Activated CD4-positive, alpha-beta T cell treated with anti-CD3 and anti-CD28 coated beads, Interleukin-2, amount 50 U/mL, for 24 hours (primary cell): ENCODE measurements at places on chromosomes 12 and 14.

GRCh38 chr12:59329462-59329861 is 266.4 kb upstream of the SLC16A7 start:
- DNase-seq = no peak

DNA sequence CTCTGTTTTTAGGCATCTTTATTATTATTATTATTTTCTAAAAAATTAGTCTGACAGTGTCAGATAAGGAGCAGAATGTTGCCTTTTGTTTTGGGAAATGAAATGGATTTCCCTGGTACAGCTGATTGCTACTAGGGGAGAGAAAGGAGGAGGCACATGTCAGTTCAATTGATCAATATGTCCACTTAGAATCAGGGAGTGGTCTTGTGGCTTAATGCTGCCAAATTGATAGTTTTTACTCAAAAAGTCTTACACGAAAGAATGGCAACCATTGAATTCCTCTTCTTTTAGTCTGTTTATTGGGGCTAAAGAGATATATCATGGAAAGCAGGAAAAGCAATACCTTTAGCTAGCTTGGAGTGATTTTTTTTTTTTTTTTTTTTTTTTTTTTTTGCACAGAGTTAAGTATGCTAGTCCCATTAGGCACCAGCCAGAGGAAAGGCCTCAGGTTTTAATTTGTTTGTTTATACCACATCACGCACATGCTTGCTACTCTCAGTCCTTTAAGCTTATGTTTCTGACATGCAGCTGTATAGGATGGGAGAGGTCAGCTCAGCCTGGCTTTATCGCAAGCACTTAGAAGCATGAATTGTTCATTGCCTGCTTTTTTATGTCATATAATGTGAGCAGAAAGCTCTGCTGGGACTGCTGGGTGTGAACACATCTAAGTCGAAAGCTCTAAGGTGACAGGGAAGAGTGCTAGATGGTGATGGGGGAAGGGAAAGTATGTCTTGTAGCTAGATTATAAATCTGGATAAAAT is 1.4 kb downstream of the AKAP6 start:
- DNase-seq = no peak

- DNase-seq = no peak
These were observed 94.7 kb upstream of the KRR1 start for GRCh38 chr12:75606151-75606550.

DNA sequence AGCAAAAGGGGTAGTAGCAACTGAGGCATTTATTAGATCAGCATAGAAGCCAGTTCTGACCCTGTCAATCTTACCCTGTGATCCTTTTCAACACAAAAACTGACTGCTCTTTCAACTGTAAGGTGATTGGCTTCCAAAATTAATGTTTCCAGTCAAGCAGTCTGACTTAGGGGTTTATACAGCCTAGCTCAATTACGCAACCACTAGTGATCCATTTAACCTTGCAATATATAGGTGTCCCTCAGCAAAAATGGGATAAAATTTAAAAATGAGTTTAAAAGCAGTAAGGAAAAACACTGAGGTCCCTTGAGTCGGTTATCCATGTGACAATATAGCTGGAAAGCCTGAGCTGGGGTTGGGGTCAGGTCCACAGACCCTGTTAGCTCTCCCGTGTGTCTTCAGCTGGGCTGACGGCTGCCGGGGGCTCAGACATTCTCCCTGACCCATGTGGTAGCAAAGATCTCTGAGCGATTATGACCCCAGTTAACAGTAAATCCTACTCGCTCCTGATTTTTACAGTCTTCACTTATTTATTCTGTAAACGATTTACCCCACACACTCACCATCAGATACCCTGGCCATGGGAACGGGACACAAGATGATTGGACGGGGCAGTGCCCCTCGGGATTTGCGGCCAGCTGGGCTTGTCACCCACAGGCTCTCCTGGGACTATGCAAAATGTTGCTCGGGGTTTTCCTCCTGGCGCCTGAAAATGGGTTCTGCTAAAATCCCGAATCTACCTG is 16.6 kb downstream of the ADGRD1 start:
- DNase-seq = no peak

DNA sequence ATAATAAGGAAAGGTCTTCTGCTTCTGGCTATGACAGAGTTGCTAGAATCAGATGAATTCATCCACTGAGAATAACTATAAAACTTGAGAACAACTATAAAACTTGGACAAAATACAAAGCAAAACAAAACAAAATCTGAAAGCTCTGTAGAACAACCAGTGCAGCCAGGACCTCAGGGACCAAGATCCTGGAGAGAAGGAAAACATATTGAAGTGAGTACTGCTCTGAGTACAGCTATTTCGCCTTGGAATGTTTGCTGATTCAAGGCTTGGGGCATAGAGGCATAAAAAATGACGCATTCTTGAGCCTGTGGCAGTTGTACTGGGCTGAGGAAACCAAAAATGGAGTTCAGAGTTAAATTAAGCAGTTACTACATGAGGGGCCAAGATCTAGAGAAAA is 21.7 kb downstream of the FOXA1 start:
- DNase-seq = no peak

- DNase-seq = peak; percentile 2
These were observed 52.2 kb downstream of the ATXN2 start for GRCh38 chr12:111546758-111547383.

DNA sequence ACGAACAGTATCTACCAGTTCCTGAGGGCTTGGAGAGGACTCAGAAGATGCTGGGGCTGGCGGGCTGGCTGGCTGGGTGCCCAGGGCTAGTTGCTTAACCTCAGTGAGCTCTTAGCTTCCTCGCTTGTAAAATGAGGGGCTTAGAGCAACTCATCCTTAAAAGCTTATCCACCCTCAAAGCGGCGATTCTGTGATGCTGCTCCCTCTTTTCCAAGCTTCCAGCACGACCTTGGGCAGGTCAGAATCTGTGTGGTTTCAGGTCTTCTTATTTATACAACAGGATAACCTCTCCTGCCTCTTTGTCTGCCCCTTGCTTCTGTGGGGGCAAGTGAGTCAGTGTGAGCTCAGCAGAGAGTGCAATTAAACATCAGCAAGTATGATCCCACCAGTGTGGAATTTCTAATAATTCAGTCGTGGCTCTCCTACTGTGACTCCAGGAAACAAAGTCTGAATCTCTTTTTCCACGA is 281.8 kb downstream of the KSR2 start:
- no peak for DNase-seq

DNA sequence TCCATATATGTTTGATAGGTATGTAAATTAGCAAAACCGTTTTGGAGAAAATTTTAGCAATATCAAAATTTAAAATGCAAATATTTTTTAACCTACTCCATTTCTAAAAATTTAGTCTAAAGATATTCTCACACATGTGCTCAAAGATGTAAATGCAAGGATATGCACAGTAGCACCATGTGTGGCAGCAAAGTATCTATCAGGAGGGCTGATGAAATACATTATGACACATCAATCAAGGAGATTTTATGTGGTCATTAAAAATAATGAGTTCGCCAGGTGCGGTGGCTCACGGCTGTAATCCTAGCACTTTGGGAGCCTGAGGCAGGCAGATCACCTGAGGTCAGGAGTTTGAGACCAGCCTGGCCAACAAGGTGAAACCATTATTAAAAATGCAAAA is 8.0 kb upstream of the C1R start:
- no peak for DNase-seq

DNA sequence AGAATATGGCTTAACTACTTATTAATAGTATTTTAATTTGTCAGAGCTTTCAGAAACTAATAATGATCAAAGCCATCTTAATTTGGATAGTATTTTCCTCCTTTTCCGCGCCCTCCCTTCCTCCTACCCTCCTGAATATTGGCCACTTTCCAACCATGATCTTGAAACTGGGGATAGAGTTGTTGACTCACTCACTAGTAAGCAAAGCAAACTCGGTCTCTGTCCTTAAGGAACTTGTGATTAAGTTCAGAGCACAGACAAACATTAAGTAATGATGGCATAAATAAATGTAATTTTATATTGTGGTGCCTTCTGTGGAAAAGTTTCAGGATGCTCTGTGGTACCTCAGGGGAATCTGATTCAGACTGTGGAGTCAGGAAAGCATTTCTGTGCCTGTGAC is 75.7 kb downstream of the LRRK2 start:
- no peak for DNase-seq

DNA sequence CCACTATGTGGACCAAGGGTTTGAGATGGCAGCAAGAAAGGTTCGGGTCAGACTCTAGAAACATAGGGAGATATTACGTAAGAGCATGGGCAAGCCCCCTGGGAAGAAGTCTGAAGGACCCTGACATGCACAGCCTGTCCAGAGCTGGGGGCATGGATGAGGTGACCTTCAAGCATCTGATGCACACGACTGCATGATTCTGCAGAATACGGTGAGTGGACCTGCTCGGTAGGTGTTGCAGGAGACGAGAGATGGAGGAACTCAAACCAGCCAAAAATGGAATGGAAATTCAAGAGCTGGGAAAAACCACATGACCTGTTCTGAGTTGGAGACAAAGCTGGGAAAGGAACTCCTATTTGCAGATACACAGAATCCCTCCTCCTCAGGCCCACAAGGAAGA is 43.6 kb downstream of the ANO2 start:
- no peak for DNase-seq

DNA sequence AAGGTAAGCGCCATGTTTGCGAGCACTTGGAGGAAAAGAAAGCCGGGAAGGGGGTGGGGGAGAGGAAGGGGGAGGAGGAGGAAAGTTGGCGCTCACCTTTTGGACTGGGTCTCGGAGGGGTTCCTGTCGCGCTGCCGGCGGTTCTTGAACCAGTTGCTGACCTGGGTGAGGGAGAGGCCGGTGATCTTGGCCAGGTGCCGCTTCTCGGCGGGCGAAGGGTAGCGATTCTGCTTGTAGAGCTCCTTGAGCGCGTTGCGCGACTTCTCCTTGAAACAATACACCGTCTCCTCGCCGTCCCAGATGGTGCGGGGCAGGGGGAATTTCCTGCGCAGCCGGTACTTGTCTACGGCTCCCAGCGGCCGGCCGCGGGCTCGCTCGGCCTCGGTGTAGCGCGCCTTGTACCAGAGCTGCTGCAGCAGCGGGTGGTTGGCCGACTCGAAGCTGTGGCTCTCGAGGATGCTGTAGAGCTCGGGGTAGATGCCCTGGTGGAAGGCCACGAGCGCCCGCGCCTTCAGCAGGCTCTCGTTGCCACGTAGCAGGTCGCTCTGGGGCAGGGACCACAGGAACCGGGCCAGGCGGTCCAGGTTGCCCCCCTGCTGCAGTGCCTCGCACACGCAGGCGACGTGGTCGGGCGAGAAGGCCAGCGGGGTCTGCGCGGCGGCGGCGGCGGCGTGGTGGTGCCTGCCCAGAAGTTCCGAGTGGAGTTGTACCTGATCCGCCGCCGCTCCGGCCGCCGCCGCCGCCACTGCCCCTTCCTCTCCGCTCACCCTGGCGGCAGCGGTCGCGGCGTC is 840 bp downstream of the SIX4 start:
- DNase-seq = no peak

DNA sequence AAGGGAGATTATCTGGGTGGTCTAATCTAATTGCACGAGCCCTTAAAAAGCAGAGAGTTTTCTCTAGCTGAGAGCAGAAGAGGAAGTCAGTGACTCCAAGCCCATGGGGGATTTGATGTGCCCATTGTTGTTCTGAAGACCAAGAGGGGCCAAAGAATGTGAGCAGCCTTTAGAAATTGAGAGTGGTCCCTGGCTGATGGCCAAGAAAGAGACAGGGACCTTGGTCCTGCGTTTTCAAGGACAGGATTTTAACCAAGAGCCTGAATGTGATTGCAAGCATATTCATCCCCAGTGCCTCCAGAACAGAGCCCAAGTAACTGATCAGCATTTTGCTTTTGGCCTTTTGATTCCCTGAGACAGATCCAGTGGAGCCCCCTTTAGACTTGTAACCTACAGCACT is 1353.9 kb downstream of the AACS start:
- DNase-seq = no peak

DNA sequence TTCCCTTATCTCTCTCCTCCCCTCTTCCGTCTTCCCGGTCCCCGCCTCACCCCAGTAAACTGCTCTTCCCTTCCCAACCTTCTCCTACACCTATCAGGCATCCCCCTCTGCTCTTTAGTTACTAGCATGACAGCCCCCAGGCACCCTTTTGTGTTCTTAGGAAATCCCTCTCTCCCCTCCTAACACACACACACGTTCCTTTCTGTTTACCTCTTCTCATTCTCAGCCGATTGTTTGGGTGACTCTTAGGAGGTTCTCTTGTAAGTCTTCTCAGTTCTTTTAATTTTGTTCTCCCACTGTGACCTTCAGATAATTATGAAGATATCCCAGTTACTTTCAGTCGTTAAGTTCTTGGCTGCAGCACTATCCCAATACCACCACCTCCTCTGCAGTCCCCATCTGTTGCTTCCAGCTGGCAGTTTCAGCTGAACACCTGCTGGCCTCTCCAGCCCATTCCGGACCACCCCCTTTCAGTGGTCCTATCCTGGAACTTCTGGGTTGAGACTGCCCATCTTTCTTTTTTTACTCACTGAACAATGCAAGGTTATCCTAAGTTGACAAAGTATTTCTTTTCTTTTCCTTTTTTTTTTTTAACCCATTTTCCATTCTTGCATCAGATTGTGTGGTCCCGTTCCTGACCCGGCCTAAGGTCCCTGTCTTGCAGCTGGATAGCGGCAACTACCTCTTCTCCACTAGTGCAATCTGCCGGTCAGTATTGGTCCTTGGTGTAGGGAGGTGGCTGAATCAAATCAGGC is 711 bp downstream of the MARS1 start:
- no peak for DNase-seq

GRCh38 chr12:59928416-59928815 is 332.6 kb downstream of the SLC16A7 start:
- DNase-seq = no peak

DNA sequence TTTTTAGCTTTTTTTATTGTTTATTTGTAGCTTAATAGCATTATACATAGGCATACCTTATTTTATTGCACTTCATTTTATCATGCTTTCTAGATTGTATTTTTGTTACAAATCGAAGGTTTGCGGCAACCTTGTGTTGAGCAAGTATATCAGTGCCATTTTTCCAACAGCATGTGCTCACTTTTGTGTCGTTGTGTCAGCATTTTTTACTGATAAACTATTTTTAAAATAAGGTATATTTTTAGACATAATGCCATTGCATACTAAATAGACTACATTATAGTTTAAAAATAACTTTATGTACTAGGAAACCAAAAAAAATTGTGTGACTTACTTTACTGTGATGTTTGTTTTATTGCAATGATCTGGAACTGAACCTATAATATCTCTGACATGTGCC is 56.2 kb upstream of the RESF1 start:
- no peak for DNase-seq

DNA sequence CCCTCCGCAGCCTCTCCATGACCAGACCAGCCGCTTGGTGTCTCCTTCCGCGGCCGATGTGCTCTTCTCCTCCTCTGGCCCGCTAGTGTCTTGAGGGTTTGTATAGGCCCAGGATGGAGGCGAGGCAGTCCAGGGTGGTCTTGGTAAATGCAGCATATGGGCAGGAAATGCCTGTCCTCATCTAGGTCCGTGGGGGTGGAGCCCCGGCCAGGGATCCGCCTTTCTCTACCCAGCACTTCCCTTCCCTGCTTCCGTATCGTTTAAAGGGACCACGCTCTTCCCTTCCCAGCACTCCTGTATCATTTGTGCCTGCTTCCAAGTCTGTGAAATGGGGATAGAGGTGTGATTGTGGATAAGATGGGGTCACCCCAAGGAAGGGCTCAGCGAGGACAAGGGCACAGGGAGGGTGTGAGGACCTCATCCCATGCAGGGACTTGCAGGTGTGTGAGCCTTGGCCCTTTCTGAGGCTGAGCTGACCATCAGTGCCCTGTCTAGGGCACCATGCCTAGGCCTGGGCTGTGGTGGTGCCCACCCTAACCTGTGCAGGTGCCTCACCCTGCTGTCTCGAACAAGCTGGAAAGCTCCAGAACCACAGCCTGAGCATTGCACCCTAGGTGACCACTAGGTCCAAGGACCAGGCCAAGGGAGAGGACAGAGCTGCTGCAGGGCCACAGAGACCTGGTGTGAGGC is 326.8 kb upstream of the RTL1 start:
- DNase-seq = no peak

GRCh38 chr14:72574715-72575114 is 319.2 kb downstream of the DPF3 start:
- DNase-seq = no peak
